ENCODE measurements at places on chromosomes 16 and 17.

DNA sequence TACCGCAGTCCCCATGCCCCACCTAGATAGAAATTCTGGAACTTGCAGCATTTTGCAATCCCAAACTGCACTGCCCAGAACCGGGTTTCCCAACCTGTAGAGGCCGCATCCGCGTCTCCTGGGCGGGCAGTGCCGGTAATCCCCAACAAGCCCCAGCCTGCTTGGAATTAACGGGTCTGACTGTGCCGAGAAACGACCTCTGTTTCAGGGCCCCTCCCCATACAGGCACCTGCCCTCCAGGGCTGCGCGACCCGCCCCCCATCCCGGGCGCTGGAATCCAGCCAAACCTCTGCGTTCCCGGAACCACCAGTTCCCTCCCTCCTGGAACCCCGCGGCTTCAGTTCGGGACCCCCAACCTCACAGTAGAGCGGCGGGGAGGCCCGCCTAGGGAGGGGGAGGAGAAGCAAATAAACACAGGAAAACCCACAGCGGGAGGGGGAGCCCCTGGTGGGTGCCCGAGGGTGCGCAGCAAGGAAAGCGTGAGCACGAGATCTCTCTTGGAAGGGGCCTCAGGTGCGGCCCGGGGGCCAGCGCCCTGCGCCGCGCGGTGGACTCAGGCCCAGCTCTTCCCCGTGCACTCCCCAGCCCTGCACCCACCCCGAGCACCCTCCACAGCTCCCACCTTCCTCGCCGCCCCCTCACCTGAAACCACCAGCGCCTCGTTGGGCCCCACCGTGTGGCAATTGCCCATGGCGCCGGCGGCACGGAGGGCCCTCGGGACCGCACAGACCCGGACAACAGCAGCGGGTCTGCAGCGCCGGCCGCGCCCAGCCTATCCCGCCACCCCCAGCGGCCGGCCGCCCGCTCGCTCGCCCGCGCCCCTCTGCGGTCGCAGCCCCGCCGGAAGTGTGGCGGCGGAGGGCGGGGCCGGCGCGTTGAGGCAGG, at the start of gene FLOT2:
Gene FLOT2 (minus strand): TSS at position 850 of the 885 bp plus-strand sequence. CDS start 159 bp downstream, at position 691.
- peak; percentile 26 for DNase-seq

DNA sequence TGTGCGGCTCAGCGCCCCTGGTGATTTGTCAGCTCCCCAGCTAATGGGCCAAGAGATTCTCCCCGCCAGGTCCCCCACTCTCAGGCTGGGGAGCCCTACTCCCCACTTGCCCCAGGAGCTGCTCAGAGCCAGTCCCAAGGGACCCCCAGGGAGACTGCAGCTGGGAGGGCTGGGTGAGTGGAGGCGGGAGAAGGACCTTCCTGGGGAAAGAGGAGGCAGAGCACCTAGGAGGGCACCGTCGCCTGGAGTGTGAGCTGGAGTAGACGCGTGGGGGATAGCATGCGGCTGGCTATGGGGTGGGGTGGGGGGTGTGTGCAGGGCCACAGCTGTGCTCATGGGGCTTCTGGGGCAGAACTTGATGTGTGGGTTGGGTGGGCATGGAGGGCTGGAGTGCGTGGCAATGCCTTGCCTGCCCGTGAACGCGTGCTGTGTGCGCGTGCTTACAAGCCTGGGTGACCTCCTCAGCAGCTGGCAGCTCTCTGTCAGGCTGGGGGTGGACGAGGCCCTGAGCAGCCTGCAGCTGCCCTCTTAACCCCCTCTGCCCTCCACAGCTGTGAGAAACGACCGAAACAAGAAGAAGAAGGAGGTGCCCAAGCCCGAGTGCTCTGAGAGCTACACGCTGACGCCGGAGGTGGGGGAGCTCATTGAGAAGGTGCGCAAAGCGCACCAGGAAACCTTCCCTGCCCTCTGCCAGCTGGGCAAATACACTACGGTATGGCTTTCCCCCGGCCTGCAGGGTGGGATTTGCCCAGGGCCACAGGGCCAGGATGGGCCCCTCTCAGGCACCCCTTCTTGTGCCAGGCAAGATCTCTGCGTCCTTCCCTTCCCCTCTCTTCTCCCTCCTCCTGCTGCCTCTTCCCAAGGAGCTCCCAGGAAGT, 12.9 kb downstream of the GJD3 start:
- no peak for DNase-seq

DNA sequence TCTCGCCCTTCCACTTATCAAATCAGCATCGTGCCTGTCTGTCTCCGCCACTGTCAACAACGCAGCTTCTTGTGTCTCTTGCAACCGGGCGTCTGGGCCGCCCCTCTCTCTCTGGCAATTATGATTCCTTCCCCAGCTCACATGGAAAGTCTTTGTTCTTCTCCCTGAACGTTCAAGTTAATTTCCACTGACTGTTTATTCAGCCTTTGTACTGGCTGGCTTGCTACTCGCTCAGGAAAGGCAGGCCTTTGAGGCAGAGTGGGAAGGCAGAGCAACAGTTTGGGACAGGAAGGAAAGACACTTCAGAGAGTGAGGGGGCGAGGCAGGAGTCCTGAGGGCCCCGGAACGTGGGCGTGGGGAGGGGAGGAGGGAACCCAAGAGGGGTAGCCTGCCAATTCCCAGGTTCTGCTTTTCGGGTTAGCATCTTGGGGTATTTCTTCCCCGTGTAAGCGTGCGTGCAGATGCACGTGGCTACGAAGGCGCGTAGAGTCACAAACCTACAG, 50.8 kb downstream of the AKAP1 start:
- DNase-seq = no peak

DNA sequence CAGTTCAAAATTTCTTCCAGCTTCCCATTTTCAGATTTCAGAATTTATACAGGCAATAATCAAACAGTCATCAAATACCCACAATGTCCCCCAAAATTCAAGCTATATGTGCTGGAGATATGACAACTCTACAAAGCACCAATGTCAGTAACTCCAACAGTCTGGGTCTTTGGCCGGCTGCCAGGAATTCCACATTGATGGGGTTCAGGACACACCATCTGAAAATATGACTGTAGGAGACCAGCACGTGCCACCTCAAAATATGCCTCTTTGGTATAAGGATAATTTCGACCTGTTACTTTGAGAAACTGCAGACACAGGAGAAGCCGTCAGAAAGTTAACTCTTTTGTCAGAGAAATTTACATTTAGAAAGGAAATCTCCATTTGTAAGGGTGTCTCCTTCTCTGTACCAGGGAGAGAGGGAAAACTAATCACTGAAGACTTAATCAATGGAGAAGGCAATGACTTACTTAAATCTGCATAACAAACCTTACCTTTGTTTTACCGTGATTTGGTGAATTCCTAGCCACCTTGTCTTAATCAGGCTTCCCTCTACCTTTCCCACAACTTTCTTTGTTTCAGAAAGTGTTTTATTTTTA, 594.3 kb upstream of the CDH5 start:
- no peak for DNase-seq

DNA sequence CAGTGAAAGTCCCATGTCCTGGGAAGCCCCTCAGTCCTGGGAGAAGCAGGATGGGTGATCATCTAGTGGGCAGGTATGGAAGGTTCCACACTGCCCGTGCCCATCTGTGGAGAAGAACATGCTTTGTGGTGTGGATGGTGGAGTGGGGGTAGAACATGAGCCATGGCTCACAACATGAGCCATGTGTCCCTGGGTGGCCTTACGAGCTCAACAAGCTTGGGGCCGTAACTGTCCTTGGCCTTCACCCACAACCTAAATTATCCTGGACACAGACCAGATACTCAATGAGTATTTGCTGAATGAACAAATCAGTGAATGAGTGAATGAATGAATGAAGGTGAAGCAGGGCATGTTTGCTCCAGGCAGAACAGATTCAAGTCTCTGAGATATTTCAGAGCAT, 13.5 kb downstream of the SOX8 start:
- DNase-seq = no peak

DNA sequence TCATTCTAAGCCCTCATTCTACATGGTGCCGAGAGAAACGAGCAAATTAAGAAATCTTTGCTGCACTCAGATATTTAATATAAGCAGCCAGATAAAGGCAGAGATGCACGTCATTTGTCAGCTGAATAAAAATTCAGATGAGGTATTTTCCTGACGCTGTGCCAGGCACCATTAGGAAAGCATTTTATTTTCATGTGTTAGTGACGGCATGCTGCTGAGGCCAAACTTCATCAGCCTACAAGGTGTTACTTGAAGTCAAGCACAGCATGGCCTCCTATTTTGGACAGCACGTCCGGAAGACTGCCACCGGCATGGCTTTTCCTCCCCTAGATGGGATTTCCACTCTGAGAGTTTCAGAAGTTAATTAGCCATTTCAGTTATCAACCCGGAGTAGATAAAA, 70.3 kb downstream of the IRX3 start:
- no peak for DNase-seq

- DNase-seq = no peak
Observed at GRCh38 chr17:74715144-74715543, 2.4 kb upstream of the CD300LF start.
